ENCODE measurements at places on chromosomes 1 and 21. TPM values are rescaled to one million over a fixed set of nuclear protein-coding genes. Genes with fewer than 3 reads are reported as not detected.

Gene TRAF5
- total RNA-seq: 10.5 TPM

Gene CLCNKB
- not detected for total RNA-seq

Gene KRTAP10-7
- not detected for total RNA-seq

Gene CHI3L1
- 0.10 TPM for total RNA-seq

DNA sequence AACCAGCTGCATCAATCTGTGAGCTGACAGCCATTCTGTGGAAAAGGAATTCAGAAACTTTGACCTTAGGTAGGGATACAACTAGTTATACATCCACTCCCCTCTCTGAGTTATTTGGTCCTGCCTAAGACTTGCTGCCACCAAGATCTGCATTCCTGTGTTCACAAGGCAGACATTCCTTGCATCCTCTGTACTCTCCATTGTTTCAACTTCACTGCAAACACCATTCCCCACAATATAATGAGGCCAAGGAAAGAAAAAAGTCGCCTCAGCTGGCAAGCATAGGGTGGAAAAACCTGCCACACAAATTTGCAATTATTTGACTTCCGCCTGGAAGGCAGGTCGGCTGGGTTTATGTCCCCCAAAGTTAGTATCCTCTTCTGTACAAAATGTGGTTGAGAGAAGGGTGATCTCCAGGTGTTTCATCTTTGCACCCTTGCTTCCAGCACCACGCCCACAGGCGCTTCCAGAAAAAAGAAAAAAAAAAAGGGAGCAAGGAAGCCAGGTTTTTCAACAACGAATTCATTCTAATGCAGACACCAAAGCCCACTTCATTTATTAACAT is 676 bp upstream of the CTTNBP2NL start:
- DNase-seq: no peak
- H3K27ac ChIP-seq: peak overlapping the region; percentile 92
- H3K27me3 ChIP-seq: no peaks in the 10 kb centered on the region
- peak overlapping the region; percentile 100 for H3K4me3 ChIP-seq
- peaks cover 2% of the 10 kb centered on the region for H3K36me3 ChIP-seq
- H3K4me1 ChIP-seq: peaks cover 27% of the 10 kb centered on the region

GRCh38 chr1:86649618-86650017 is 54.8 kb upstream of the SH3GLB1 start:
- H3K4me1 ChIP-seq: no peaks in the 10 kb centered on the region
- no peak for DNase-seq
- no peak overlapping the region for H3K27ac ChIP-seq
- no peaks in the 10 kb centered on the region for H3K36me3 ChIP-seq
- H3K4me3 ChIP-seq: no peak overlapping the region
